Colonic mucosa (tissue), 4 donors: ENCODE measurements at places on chromosomes 5 and 9.
A peak's percentile ranks its signal among the peaks of the same experiment; 100 is the strongest.

DNA sequence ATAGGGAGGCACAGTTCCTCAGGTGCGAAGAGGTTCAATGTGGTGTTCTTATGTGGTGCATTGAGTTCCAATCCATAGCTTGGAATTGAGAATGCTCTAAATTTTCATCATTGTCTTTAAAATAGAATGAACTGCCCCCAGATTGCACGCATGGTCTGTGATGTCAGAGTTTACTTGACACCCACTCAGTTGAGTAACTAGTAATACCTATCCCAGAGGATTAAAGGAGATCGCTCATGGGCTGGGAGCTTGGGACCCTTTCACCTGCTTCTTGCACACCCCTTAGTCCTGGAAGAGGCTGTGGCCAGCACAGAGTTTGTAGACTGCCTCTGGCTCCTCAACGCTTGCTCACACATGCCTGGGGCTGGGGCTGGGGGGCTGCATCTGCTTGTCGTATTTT is 95.1 kb upstream of the OTULINL start:
- no peak for DNase-seq

DNA sequence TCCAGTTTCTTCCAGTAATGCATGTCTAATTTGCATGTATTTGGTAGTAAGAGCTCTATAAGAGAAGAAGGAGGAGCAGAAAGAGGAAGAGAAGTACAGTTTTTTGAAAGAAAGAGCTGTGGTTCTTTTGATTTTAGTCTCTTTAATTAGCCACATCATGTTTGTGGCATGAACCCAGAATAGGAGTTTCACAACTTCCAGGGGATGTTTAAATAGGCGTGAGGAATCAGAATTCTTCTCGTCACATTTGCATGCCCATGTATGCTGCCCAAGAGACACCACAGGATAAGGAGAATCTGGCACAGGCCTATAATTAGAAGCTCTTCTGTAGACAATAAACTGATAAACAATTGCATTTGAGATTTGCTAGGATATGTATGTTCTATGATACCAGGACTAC is 78.7 kb downstream of the GAS1 start:
- DNase-seq: no peak

DNA sequence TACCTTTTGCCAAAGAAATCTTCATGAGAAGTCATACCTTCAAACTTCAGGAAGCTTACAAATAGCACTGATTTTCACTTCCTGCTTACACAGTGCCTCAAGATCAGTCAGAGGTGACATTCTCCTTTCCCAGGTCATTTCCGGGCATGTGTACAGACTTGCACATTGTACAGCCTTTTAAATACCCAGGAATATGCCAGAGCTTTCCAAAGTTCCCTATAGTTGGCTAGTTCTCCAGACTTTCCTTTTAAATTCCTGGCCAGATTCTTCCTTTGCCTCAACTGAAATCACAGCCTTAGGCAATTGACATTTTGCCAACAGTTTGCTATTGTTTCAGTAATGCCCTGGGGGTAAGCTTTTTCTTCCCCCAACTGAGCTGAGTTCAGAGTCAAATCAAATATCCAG is 47.2 kb downstream of the RFX3 start:
- DNase-seq: no peak

- peak; percentile 49 for DNase-seq
These were observed 41.4 kb upstream of the IL7R start for GRCh38 chr5:35815089-35815936.

DNA sequence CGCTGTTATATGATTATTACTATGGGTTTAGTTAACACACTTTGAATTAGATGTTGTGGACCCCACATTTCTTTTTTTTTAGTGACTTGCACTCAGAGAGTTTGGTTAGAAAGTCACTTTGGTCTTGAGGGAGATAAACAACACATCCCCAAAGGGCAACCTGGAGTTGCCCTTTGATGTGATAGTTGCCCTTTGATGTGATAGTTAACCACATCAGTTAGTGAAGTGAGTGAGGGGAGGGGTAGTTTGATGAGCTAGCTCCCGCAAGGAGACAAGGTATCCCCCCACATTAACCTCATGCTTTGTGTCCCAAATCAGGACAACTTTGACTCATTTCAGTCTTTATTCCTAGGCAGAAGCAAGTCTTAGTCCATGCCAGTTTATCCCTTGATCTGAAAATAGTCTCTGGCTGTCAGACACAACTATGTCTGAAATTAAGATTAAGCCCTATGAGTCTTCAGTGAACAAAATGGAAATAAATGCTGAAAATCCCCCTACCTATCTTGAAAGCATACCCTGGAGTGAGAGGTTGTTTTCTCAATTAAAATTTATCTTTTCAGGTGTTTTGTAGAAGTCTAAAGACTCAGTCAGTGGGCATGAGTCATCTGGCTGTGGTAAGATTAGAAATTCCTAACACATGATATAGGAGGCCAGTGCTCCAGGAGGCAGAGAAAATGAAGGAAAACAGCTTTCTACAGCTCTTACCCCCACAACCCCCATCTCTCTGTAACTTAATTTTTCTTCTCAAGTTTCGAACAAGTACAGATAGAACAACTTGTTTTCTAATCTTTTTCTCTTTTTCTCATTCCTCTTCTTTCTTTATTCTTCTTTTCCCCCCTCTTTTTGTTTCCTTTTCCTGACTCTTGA is 208.9 kb upstream of the DMRTA1 start:
- DNase-seq: no peak

- DNase-seq: no peak
These were observed 853.3 kb downstream of the MAT2B start for GRCh38 chr5:164358531-164359259.

DNA sequence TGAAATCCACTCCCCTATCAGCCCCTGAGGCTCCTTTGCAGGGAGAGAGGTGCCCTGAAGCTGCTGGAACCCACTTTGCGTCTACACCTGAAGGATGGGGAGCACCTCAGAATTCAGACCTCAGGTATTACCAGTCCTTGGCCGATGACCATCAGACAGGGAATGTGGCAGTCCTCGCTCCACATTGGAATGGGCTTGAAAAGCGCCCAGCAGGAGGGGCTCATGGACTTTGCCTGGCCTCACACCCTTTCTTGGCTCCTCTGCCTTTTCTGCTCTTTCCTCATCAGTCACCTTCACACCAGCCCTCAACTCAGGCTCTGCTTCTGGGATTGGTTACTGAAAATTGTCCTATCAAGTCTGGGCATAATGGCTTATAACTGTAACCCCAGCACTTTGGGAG is 83.9 kb downstream of the BARX1 start:
- DNase-seq: no peak

- no peak for DNase-seq
These were observed 225.7 kb upstream of the KLF9 start for GRCh38 chr9:70639853-70640814.

- no peak for DNase-seq
These were observed 103.1 kb downstream of the MTREX start for GRCh38 chr5:55410845-55411244.

GRCh38 chr5:55230086-55230629 is 3.0 kb upstream of the MCIDAS start:
- DNase-seq: no peak

GRCh38 chr5:156328161-156328560 is 1.2 kb downstream of the SGCD start:
- DNase-seq: no peak

GRCh38 chr5:103473725-103474124 is 88.9 kb downstream of the NUDT12 start:
- DNase-seq: no peak

DNA sequence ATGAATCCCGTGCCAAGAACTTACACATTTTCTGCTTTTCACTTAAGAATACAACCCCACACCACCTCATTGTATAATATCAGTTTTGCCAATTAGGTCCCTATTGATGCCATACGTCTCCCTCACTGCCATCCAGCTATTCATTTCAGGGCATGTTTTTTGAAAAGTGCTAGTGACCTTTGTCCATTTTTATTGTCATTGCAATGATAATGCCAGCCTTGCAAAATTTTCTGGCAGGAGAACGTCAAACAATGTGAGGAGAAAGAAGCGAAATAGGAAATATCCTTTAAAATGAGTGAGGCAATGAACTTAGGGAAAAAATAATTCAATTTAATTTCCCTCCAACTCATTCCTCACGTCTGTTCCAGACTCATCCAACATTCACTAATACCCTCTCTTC is 111.8 kb upstream of the CKMT2 start:
- DNase-seq: no peak

GRCh38 chr5:41772056-41772455 is 98.2 kb downstream of the OXCT1 start:
- DNase-seq: no peak

- peak; percentile 21 for DNase-seq
These were observed 132.2 kb upstream of the ASTN2 start for GRCh38 chr9:117546894-117547678.

GRCh38 chr5:60257596-60258271 is 364.2 kb upstream of the PDE4D start:
- DNase-seq: no peak

DNA sequence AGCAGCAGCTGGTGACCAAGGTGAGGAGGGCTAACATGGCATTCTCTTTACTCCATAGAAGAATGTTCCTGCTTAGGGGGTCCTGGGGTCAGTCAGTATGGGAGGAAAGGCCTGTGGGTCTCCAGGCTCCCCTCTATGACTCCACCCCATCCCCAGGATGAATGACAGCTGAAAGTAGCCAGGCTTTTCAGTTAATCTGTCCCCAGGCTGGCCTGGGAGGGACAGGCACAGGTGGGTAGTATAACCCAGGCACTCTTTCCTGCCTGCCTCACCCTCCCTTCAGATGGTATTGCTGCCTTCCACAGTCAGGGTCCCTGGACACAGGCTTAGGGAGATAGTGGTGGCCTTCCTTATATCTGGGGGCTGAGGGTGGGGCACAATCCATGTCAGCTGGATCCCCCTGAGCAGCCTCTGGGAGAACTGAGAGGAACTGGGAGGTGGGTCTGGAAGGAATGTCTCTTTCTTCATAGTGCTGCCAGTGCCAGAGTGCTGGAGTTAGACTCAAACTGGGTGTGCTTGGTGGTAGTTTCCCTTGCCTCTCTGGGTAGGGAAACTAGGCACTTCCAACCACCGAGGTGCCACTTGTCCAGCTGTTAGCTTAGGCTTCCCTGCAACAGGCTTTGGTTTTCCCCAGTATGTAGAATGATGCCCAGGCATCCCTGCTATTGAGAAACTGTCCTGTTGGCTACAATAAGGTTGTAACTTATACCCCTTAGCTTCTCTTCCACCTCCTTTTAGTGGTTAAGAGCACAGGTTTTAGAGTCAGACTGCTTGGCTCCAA is 27.8 kb downstream of the LARP1 start:
- no peak for DNase-seq

DNA sequence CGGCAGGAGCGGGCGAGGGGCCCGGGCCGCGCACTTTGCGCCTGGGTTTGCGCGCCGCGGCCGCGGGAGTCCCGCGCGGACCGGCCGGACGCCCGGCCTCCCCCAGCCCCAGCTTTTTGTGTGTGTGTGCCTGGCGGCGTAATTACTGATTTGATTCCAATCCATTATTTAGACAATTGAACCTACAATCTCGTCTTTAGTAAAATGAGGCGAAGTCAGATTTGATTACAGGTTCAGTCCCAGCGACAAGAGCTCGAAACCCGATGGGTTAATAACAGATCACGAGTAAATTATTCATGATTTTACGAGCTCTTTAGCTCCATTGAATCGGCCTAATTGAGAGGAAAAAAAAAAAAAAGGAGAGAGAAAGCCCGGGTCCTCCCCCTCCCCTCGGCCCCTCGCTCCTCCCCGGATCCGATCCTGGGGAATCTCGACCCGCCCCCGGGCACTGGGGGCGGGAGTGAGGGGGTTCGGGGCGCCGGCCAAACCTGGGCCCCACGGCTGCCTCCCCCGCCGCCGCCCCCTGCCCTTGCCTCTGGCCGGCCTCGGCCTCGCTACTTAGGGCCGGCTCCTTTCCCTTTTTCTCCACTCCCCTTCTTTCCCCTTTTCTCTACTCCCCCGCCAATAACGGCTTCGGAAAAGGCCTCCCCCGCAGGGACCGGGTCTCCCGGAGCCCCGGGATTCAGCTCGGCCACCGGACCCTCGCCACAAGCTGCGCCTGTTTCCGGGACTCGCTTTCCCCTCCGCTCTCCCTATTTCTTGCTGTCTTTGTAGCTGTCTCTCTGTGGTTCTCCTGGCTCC is 6.6 kb downstream of the LHX2 start:
- DNase-seq: no peak

GRCh38 chr9:96156171-96156974 is 145.6 kb downstream of the HSD17B3 start:
- DNase-seq: no peak
